GM12864 (cell line): ENCODE measurements at places on chromosomes 3 and 15.

DNA sequence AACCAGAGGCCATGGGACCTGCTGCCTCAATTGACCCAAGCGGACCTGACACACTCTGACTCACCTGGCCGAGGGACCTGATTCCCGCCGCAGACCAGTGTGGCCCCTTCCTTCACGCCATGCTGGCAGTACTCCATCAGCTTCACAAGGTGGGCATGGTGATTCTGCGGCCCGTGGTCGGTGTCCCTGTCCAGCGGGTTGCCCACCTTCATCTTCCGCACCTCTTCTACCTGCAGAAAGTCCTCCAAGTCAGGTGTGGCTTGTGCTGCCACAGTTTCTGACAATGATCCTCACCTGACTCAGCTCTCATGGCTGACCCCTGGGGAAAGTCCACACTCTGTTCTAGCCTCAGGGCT lies 25.9 kb upstream of the SLC41A3 start:
- no peak for DNase-seq

- no peak for DNase-seq
Observed at GRCh38 chr15:73869216-73869995, 4.0 kb upstream of the TBC1D21 start.

GRCh38 chr3:175103298-175103697 lies 244.2 kb downstream of the NAALADL2 start:
- no peak for DNase-seq

GRCh38 chr3:74267588-74268184 lies 346.8 kb downstream of the CNTN3 start:
- DNase-seq: peak; percentile 0

DNA sequence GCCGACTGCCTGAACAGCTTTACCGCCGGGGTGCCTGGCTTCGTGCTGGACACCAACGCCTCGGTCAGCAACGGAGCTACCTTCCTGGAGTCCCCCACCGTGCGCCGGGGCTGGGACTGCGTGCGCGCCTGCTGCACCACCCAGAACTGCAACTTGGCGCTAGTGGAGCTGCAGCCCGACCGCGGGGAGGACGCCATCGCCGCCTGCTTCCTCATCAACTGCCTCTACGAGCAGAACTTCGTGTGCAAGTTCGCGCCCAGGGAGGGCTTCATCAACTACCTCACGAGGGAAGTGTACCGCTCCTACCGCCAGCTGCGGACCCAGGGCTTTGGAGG lies 815 bp downstream of the SPINT1 start:
- no peak for DNase-seq

- peak; percentile 46 for DNase-seq
Observed at GRCh38 chr15:58980351-58980939, 7.0 kb upstream of the RNF111 start.

DNA sequence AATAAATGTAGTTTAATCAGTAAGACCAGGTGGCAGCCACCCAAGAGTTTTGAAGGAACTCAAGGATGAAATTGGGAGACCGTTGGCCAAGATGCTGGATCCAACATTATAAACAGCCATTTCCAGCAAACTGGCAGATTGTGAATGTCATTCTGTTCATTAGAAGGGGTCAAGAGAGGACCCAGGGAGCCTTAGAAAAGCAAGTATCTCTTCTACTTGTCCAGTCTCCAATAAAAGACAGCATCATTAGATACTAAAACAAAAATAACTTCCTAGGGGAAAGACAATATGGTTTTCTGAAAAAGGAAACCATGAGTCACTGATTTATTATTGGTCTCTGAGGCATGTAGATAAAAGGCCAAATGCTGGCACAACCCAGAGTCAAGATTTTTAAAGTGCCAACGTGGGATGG lies 67.9 kb downstream of the GADL1 start:
- DNase-seq: no peak

GRCh38 chr3:188855675-188856074 lies 316.1 kb upstream of the TPRG1 start:
- no peak for DNase-seq

DNA sequence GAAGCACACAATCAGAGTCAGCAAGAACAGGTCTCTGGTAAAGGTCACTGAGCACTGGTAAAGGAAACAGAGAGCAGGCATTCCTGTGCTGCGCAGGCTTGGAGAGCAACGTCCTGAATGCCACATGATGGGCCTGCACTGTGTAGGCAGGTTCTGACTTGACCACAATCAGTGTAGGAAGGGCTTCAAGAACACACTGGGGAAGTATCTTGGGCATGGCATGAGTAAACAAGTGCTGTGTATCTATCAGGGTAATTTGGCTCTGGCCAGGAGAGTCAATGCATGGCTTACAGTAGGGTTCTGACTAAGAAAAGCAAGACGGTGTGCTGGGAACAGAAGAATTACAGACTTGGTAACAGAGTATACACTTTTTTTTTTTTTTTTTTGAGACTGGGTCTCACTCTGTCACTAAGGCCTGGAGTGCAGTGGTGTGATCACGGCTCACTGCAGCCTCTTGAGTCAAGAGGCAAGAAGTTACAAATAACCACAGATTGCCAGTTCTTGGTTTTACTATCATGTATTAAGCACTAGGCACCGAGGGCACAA lies 30.6 kb downstream of the TBC1D2B start:
- DNase-seq: no peak

DNA sequence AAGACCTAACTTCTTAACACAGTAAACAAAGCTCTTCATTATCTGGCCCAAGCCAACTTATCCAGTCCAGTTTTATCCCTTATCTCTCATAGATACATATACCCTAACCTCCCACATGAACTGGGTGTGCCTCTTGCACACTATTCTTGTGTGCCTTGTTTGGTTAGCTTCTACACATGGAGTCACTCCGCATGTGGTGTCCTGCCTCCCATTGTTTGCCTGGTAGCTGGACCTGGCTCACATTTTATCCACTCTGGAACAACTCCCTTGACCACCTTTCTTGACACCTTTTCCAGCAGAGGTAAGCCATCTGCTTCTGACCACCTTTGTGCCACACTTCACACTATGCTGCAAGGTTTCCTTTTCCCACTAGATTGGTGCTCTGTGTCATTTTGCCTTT lies 15.2 kb downstream of the TIPARP start:
- DNase-seq: no peak

DNA sequence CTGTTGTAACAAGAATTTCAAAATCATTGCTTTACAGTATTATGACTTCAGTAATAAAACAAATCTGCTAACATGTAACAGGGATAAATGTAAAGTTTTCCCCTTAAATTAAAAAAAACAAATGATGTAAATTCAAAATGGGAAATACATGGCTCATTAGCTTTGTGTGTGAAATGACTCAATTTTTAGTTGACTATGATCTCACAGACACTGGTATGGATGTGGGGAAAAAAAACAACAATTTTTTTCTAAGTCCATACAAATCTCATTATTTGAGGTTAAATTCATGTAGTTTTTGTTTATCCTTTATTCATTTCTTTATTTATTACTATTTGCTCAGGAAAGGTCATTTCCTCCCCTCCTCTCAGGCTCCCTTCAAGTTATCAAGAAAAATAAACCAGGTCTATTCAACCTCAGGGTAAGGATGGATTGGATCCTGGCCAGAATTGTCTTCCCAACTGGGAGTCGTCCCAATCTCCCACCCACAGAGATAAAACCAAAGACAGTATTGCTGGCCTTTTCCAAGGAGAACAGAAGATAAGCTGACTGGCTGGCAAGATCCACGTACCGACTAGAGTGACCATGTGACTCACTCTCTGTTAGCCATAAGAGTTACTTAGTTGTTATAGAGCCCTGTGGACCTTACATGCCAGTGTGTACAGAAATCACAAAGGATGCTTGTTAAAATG lies 373.3 kb downstream of the GAP43 start:
- no peak for DNase-seq

DNA sequence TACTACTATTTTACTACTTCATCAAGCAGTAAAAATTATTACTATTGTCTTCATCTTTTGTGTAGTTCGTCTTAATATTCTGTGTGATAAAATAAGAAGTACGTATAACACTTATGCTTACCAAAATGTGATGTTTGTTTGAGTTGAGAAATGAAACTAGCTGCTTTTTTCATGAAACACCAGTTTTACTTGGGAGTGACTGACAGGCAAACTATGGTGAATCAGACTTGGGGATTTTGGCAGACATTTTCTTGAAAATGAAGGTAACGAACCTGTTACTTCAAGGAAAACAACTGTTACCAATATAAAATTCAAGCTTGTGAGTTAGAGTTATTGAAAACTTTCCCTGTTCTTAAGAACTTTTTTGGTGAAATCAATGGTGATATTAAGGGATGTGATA lies 10.3 kb downstream of the U2SURP start:
- no peak for DNase-seq

DNA sequence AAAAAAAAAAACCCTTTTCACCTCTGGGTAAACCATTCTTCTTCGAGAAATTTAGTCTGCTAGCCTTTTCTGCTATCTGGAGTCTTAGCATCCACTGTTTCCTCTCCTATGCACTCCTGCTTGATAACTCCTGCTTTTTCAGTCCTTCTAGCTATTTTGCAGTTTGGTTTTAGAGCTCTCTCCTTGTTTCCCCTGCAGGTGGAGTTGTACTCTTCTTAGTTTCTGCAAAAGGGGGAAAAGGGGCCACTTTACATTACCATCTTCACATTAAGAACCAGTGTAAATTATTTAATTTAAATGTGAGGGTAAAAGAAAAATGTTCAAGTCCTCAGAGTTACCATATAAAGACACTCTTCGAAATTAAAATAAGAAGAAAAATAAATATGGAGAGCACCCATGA lies 23.6 kb upstream of the MYLK start:
- no peak for DNase-seq

DNA sequence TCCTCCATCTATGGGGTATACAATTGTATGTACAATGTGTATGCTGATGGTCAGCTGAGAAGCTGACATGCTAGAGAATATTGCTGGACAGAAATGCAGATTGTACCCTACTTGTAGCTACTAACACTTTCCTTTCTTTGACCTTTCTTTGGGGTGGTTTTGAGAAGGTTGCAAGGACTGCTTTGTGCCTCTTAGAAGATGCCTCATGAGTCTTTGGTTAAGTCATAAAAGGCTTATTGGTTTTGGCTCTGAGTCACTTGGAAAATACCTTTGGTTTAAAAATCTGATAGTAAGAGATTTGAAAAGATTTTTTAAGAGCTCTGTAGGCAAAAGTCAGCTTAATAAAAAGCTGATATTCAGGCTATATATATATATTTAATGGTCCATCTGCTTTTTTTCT lies 71.5 kb downstream of the ZMAT3 start:
- DNase-seq: no peak

DNA sequence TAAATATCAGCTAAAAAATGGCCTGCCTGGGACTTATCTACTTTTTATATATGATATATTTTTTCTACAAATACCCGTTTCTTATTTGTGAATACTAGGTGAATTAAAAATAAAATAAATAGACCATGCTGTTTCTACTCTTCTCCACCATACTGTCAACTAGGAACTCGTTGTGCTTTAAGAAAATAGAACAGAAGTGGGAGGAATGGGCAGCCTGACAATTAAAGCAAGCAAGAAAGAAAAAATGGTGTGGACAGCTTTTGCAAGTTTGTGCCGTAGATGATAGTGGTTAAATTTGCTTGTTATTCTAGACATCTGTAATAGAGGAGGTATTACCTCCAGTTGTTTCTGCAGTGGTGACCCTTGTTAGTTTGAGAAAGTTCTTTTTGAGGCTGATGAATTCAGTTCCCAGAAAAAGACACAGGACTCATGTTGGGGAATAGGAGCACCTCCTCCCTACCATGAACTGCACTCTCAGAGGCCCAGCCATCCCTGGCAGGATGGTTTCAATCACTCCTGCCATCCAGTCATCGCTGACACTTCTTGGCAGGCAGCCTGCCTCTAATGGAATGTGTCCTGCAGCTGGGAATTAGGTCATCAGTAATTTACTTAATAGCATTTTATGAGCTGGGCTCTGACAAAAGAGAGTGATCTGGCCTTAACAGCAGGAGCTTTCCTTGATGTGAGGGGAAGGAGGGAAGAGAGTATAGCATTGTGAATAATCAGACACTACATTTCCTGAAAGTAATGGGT lies 105.0 kb upstream of the GAP43 start:
- no peak for DNase-seq

GRCh38 chr3:135674508-135674907 lies 291.0 kb upstream of the PPP2R3A start:
- no peak for DNase-seq

DNA sequence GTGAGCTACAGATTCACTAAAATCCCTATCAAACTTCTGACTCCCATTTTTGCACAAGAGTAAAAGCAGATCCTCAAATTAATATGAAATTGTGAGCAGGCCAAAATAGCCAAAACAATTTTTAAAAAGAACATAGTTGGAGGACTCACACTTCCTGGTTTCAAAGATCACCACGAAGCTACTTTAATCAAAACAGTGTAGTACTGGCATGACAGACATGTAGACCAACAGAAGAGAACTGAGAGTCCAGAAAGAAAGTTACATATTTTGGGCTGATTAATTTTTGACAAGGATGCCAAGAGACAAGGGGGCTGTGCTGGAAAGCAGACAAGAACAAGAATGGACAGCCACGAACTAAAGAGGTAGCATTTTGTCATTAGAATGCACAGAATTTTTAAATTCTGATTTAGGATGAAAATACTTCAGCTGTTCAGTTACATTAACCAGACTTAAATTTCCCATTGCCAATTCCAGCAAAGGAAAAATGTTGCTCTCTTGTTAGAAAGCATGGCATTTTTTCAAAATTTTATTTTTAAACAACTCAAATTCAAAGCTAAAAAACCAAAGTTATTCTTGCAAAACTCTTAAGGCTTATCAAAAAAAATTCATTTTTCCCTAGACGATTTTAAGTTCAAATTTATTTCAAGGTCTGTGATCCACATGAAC lies 14.0 kb downstream of the RYK start:
- no peak for DNase-seq

DNA sequence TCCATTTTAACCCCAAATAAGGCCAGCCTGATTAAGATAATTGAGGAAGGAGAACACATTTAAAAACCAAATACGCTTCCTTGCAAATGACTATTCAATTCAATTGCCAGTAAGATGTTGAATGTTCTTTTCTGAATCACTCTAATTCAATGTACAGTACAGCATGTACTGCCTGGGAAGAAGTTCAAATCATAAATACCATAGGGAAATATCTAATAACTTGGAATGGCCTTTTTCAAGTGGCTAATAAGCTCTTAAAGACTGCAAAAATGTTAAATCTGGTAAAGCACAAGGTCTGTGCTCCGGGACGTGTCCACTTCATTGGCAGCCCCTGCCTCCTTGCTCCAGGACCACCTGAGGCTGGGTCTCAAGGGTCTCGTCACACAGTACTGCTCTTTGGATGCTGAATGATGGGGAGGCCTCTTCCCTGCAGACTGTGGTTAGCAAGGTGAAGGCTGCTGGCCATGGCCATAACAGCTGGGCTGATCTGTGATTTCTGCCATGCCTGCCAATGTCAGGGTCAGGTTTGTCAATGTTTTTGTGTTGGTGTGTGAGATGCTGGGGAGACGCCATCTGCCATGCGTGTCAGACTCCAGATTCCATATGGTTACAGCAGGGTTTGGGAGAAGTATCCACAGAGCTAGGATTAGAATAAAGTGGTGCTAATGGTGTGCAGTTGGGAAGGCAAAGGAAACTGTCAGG lies 300.5 kb downstream of the ADAMTS17 start:
- DNase-seq: no peak
